Activated CD4-positive, alpha-beta T cell treated with anti-CD3 and anti-CD28 coated beads, Interleukin-2, Interleukin-6, amounts not matched to agents 100 ng/mL and 50 ng/mL, durations not matched to agents 16 hours and 8 hours (primary cell): ENCODE measurements at places on chromosomes 11 and 22.

DNA sequence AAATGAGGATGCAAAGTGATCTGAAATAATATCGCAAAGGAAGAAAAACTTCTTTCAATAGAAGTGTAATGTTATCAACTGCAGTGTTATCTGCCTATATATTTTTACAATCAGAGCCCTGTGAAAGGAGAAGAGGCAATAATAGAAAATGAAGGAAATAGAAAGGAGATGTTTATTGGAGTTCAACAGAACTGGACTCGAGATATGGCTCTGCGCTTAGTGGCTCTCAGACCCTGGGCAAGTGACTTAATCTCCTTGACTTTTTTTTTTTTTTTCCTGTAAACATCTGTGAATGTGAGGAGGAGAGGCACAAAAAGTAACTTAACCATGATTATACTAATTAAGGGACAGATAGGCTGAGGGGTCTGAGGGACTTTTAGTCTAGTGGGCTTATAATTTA, 18.9 kb downstream of the CNTF start:
- no peak for DNase-seq

GRCh38 chr11:111123463-111124398, 121.8 kb upstream of the POU2AF2 start:
- no peak for DNase-seq

- no peak for DNase-seq
Observed at GRCh38 chr11:131219646-131220045, 150.8 kb upstream of the NTM start.

- no peak for DNase-seq
Observed at GRCh38 chr11:126918556-126918955, 82.0 kb downstream of the KIRREL3 start.

DNA sequence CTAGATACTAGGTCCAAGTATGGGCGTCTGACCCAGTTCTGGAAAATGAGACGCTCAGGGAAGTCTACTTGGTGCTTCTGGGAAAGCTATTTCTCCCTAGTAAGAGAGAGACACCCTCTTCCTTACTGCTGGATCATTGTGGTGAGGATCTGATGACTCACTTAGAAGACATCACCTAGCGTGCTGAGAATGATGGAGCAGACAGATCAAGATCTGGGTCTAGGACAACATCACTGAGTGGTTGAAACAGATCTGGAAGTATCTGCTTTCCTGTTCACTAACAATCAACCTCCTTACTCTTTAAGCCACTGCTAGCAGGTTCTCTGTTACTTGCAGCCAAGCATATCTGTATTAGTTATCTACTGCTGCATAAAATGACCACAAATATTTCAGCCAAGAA, 38.3 kb upstream of the HMGXB4 start:
- no peak for DNase-seq

GRCh38 chr11:2088746-2089535, 50.2 kb downstream of the IGF2 start:
- DNase-seq, result no peak

DNA sequence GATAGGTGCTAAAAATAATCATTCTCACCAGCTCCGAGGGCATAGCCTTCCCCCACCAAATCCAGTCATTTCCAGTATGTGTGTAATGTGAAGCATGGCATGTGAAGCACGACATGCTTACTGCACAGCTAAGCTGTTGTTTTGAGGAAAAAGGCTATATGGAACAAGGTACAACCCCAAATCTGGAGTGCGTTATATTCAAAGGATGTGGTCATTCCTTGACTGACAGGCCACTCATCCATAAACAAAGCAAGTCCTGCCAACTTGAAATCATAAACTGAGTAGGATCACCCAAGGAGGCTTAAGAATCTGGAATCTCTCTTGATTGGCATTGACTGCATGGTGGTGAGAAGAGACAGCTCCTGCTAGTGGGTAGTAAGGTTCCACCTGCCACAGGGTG, 3.7 kb downstream of the MAP6 start:
- DNase-seq, result no peak

DNA sequence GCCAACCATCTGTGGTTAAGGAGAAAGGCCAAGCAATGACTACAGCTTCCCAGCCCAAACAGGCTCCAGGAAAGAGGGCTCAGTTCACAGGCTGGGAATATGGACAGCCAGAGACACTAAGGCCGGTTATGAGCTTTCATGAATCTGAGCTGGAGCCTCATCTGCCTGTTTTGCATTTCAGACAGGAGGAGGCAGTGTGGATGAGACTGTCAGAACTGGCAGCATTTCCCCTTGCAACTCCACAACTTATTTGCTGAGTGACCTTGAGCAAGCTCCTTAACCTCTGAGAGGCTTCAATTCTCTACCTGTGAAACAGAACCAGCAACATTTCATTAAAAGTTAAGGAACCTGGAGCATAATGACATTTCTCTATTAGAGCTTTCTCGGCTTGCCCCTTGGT, 264.0 kb downstream of the ETS1 start:
- peak; percentile 79 for DNase-seq

GRCh38 chr11:32374261-32374711, 61.1 kb downstream of the WT1 start:
- DNase-seq, result peak; percentile 77

DNA sequence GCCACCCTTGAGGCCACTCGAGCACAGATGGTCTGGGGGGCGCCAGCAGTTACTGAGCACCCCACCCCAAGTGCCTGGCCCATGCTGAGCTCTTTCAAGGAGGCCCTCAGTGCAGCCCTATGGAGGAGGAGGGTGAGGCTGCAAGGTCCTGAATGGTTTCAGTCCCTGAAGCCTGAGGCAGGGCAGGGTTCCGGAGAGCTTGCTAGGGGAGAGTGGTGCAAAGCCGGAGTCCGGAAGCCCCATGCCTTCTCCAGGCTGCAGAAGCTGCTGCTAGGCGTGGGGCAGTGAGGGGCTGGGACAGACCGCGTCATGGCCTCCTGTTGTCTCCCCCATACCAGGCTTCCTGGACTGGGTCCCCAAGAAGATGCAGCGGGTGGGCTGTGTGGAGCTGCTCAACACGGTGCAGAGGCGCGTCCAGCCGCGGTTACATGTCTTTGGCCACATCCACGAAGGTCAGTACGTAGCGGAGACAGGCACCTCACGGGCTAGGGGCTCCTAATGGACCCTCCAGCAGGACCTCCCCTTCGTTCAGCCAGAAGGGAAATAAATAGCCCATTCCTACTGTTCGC, 90.6 kb downstream of the MPPED1 start:
- no peak for DNase-seq
